ENCODE measurements at places on chromosomes 5 and 9.

DNA sequence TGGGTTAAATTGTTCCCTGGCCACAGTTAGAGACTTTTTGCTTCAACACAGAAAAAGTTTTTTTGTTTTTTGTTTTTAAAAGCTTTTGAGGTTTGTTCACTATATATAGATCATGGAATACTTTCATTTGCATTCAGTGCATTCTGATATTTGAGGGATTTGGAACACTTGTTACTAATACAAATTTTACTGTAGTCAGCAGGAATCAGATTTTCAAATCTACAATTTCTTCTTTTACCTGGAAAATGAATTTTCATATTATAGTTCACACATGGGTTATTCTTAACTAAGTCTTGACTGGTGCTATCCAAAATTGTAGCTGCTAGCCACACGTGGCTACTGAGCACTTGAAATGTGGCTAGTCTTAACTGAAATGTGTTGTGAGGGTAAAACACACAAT is 142.0 kb downstream of the RMI1 start:
- no peak for DNase-seq

DNA sequence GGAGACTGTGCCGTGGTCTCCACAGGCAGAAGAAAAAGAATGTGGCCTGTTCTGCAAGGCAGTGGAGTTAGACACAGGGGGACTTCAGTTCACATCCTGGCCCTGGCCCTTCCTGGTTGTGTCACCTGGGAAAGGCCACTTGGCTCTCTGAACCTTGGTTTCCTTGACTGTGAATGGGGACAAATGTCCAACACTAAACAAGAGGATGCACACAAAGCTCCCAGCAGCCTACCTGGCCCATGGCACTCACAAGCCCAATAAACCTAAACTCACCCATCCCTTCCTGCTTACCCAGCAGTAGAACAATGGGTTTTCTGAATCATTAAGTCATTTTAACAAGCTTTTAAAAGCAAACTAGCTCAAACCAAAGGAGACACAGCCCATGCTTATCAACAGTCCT is 103.9 kb downstream of the FRMD3 start:
- DNase-seq: no peak

DNA sequence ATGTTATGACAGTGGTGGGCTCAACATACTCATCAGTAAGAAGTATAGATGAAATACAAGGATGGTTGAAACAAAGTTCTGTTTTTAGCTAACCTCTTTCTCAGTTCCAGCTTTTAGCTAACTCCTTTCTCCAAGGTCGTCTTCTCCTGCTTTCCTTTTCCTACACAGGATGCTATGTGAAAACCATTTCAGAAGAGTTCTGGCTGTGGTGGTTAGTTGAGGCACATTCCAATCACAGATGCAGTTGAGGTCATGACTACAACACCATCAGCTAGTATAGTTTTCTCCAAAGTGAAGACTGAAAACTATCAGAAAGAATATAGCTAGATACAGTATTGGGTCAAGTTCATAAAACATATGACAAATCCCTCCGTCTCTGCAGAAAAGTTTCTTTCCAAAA is 477.7 kb upstream of the C9orf72 start:
- no peak for DNase-seq

- no peak for DNase-seq
Measured at GRCh38 chr5:179542170-179542569, 8.2 kb upstream of the RUFY1 start.

DNA sequence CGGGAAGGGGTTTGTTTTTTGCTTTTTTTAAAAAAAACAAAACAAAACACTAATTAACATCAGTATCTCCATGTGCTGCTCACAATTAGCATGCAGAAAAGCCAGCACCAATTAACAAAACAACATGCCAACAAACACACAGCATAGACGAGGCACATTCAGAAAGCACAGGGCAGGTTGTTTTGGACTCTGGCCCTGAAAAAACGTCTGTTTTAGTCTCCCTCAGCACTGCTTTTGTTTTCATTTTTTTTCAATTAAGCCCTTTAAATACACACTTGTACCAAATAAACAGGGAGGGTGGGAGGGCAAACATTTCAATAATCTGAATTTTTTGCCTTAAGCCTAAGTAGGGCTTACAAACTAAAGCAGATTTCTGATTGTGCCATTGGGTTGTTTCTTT is 309.6 kb downstream of the DTWD2 start:
- DNase-seq: no peak

DNA sequence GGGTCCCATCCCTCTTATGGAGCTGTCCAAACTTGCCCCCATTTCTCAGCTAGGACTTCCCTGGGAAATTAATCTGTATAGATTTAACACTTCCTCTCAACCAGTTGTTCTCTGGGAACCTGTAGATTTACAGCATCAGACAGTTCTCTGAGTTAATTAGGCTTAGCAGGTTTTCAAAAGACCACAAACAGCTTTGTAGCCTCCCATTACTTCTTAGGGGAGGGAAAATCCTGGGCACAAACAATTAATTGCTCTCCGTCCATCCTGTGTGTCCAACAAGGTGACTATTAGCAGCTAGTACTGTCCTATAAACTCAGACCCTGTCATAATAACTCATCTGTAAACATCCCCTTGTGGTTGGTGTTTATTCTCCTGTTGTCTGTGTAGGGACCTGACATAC is 197.9 kb downstream of the GOLPH3 start:
- DNase-seq: no peak

DNA sequence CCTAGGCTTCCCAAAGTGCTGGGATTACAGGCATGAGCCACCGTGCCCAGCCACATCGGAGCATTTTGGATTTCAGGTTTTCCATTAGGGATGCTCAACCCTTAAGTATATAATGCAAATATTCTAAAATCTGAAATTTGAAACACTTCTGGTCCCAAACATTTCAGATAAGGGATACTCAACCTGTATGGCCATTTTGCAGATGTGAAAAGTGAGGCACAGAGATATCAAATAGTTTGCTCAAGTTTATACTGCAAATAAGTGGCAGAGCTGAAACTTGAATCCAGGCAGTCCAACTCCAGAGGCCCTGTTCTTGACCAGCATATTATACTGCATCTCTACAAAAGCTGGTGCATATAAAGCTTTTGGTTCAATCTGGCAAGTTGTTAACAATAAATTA is 2.4 kb downstream of the WDR31 start:
- no peak for DNase-seq
